Gastroesophageal sphincter (tissue), 4 donors: ENCODE measurements at places on chromosomes 2 and 18. TPM values are rescaled to one million over a fixed set of nuclear protein-coding genes. Genes with fewer than 3 reads are reported as not detected.
A peak's percentile ranks its signal among the peaks of the same experiment; 100 is the strongest.

- no peaks in the 10 kb centered on the region for H3K36me3 ChIP-seq
- ATAC-seq: no peak
- H3K4me1 ChIP-seq: peaks cover 41% of the 10 kb centered on the region
- peak overlapping the region; percentile 58 for H3K27ac ChIP-seq
These were observed 35.2 kb upstream of the KLF11 start for GRCh38 chr2:10007921-10008808.

GRCh38 chr2:29761278-29761677 lies 160.1 kb downstream of the ALK start:
- no peak overlapping the region for H3K4me3 ChIP-seq
- H3K27me3 ChIP-seq: no peaks in the 10 kb centered on the region
- no peaks in the 10 kb centered on the region for H3K36me3 ChIP-seq
- no peaks in the 10 kb centered on the region for H3K4me1 ChIP-seq
- H3K27ac ChIP-seq: no peak overlapping the region
- no peak for ATAC-seq

DNA sequence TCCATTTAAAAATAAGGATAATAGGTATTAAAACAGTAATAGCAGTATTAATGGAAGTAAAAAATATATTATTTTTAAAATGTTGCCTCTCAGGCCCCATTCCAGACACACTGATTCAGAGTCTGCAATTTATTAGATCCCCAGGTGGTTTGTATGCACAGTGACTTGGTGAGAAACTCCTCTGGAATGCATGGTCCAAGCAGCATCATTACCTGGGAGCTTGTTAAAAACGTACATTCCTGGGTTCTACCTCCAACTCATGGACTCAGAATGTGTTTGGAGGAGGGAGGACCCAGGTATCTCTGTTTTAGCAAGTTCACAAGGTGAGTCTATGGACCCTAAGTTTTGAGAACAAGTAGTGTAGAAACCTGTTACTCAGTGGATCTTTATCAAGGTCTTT lies 95.6 kb downstream of the ITGA4 start:
- no peaks in the 10 kb centered on the region for H3K27me3 ChIP-seq
- H3K4me3 ChIP-seq: no peak overlapping the region
- no peaks in the 10 kb centered on the region for H3K4me1 ChIP-seq
- H3K36me3 ChIP-seq: no peaks in the 10 kb centered on the region
- no peak overlapping the region for H3K27ac ChIP-seq
- ATAC-seq: no peak

Gene CUL3
- total RNA-seq: 68.5 TPM

GRCh38 chr18:50401888-50402287 lies 27.0 kb downstream of the SKA1 start:
- peaks cover 69% of the 10 kb centered on the region for H3K27me3 ChIP-seq
- H3K36me3 ChIP-seq: no peaks in the 10 kb centered on the region
- ATAC-seq: peak; percentile 10
- no peaks in the 10 kb centered on the region for H3K4me1 ChIP-seq

- H3K36me3 ChIP-seq: no peaks in the 10 kb centered on the region
- no peak for ATAC-seq
- peak overlapping the region; percentile 12 for H3K27ac ChIP-seq
- no peaks in the 10 kb centered on the region for H3K27me3 ChIP-seq
- H3K4me3 ChIP-seq: no peak overlapping the region
These were observed 183.3 kb downstream of the LTBP1 start for GRCh38 chr2:33130054-33130447.

DNA sequence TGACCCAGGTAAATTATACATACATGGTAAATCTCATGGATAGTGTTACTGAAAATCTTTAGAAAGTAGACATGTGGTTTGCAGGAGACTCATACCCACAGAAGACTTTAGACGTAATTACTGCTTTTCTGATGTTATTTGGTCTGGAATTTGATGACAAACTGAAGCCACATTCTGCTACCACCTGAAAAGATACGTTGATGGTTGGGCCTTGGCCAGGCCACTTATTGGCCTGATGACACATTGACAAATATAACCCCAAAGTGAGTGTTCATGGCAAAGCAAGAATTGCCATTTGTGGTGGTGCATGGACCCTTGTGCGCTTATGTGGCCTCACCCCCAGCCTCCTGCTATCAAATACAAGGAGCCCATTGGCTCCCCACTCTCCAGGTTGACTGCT lies 155.6 kb downstream of the METTL4 start:
- H3K4me1 ChIP-seq: no peaks in the 10 kb centered on the region
- ATAC-seq: no peak
- H3K36me3 ChIP-seq: no peaks in the 10 kb centered on the region
- H3K27me3 ChIP-seq: no peaks in the 10 kb centered on the region
- H3K4me3 ChIP-seq: no peak overlapping the region

Gene PLEKHH2
- 24.6 TPM for total RNA-seq
